Uterus (tissue), 4 donors: ENCODE measurements at places on chromosomes 4 and X. TPM values are rescaled to one million over a fixed set of nuclear protein-coding genes. Genes with fewer than 3 reads are reported as not detected.

- no peak for DNase-seq
These were observed 43.4 kb downstream of the TET2 start for GRCh38 chr4:105189855-105190650.

DNA sequence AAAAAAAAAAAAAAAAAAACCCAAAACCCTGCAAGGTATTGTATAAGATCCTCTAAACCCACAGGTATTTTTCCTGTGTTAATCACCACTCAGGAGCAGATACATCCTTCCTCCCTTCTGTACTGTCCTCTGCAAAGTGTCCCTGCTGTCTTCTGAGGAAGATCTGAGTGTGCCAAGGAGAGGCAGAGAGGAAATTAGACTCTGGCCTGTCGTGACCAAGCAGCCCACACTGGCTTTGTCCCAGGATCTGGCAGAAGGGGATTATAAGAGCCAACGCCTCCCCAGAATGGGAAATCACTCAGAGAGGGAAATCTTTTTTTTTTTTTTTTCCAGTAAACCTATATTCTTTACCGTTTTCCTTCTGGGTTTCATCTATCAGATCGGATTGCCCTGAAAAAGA is 39.6 kb downstream of the PTCHD1 start:
- no peak for DNase-seq

The NUDT10 gene
- 3.8 TPM for total RNA-seq

The HDAC6 gene
- 160 TPM for total RNA-seq

DNA sequence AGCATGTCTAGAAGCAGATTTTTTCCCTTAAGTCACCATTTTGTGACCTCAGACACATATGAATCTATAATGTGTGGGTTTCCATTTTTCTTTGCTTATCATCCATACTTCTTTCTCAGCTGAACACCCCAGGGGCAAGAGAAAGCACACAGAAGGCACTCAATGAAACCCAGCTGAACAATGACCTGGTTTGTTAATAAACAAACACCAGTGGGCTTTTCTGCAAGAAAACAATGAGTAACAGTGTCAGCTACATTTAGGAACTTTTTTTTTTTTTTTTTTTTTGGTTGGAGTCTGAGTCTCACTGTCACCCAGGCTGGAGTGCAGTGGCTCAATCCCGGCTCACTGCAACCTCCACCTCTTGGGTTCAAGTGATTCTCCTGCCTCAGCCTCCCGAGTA is 40.7 kb upstream of the KLF3 start:
- no peak for DNase-seq

GRCh38 chrX:19931146-19931545 is 43.7 kb upstream of the SH3KBP1 start:
- peak; percentile 16 for DNase-seq

GRCh38 chr4:167290678-167291077 is 56.4 kb upstream of the SPOCK3 start:
- no peak for DNase-seq

- no peak for DNase-seq
These were observed 25.8 kb downstream of the TRIM75 start for GRCh38 chr4:165079476-165079875.

GRCh38 chrX:116379854-116380253 is 56.6 kb upstream of the SLC6A14 start:
- DNase-seq = no peak

The NPY5R gene
- total RNA-seq = not detected

DNA sequence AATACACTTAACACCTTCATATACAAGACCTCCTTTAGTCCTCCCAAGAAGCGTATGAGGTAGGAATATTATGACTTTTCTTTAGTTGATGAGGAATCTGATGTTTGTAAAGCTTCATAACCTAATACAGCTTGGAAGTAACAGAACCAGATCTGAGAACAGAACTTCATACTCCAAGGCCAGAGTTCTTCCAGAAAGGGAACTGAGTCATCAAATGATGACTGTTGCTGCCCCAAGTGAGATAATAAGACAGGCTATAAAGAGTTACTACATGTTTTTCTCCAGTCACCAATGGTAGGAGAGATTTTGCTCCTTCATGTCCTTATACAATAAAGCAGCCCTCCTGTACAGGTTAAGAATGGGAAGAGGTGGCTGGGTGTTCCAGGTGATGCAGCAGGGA is 74.3 kb upstream of the ANXA3 start:
- no peak for DNase-seq

- no peak for DNase-seq
These were observed 336.3 kb downstream of the AFF2 start for GRCh38 chrX:148836741-148837140.
